ENCODE measurements at places on chromosomes 7 and 10. TPM values are rescaled to one million over a fixed set of nuclear protein-coding genes. Genes with fewer than 3 reads are reported as not detected.

The SGPL1 gene
- 111 TPM for total RNA-seq

The GIMAP7 gene
- total RNA-seq: not detected

The ELAPOR2 gene
- 122 TPM for total RNA-seq

The ST8SIA6 gene
- total RNA-seq: not detected

Measured in glutamatergic neuron (in vitro differentiated cells).